ENCODE measurements at places on chromosomes 1 and 21. TPM values are rescaled to one million over a fixed set of nuclear protein-coding genes. Genes with fewer than 3 reads are reported as not detected.
A peak's percentile ranks its signal among the peaks of the same experiment; 100 is the strongest.

KRTCAP2 gene
- 130 TPM for total RNA-seq

CD5L gene
- total RNA-seq = 0.93 TPM

HHAT gene
- 4.3 TPM for total RNA-seq

MIXL1 gene
- total RNA-seq = not detected

DNA sequence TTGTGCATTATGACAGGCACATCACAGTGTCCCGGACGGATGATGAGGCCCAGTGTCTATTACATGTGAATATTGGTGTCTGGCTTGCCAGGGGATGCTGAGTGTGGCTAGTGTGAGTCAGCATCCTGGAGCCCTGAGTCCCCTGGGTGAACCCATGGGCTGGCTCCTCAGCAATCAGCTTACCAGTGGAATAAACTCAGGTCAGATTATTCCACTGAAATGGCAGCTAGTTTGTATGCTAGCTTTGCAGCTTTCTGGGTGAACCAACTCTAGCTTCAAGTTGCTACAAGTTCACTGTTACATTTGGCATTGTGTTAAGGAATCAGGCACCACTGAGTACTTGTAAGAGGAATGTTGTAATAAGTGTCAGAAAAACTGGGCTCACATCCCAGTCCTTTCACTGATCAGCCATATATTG is 23.9 kb upstream of the RPTN start:
- DNase-seq = no peak

DNA sequence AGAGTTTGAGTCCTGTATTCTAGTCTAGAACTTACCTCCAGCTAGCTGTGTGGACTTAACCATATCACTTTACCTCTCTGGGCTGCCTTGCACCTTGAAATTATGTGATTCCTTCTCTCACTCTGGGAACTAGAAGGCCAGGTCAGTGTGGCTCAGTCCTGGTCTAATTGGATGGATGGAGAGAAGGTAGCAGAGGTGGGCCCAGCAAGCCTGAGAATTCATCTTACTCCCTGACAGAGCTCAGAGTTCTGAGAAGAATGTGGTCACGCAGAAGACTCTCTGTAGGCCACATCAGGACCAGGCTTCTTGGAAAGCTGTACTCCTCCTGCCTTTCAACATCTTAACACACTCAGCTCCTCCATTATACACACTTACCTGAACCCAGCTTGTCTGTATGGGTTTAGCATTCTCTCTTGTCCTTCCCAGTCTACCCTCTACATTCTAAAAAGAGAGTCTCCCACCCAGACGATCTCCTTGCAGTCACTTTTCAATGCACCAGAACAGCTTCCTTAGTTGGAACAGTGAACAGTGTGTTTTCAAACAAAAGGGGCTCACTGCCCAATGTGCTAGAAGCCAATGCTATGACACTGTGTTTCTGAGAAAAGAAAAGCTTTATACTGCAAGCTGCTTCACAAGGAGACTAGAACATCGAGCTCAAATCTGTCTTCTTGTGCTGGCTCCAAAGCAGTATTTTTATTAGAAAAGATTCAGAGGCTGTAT is 60.5 kb downstream of the CAPN9 start:
- DNase-seq = no peak

DNA sequence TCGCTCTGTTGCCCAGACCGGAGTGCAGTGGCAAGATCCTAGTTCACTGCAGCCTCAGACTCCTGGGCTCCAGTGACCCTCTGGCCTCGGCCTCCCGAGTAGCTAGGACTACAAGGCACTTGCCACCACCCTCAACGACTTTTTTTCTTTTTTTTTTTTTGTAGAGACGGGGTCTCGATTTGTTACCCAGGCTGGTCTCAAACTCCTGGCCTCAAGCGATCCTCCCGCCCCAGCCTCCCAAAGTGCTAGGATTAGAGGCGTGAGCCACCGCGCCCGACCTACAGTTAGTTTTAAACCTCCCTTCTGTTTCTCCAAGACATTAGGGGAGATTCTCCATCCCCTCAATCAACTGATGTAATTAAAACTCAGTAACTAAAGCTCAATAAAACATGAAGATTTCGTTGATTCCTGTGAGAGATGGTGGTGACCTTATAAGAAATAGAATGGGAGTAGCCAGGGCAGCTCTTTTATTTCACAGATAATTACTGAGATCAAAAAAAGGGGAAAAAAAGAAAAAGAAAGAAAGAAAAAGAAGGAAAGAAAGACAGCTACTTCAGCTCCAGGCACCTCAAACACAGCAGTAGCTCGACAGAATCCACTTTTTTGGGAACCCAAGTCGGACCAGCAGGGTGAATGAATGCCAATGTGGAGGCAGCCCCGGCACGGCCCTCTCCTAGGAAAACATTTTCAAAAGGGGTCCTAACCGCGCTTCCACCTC is 598 bp downstream of the GON4L start:
- DNase-seq = no peak

DNA sequence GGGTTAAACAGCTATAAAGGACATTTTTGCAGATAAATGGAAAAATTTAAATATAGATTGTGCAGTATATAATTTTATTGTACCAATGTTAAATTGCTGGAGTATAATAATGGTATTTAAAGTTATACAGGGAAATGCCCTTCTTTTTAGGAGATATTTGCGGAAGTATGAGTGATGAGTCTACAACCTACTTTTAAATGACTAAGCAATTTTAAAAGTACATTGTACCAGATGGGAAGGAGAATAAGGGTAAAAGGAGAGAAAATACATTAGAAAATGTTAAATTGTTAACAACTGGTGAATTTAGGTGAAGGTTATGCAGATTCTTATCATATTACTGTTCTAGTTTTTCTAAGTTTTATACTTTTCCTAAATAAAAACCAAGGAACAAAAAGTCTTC is 91.8 kb downstream of the ZZZ3 start:
- no peak for DNase-seq

- no peak for DNase-seq
Measured at GRCh38 chr1:167086033-167086432, 4.1 kb downstream of the GPA33 start.

DNA sequence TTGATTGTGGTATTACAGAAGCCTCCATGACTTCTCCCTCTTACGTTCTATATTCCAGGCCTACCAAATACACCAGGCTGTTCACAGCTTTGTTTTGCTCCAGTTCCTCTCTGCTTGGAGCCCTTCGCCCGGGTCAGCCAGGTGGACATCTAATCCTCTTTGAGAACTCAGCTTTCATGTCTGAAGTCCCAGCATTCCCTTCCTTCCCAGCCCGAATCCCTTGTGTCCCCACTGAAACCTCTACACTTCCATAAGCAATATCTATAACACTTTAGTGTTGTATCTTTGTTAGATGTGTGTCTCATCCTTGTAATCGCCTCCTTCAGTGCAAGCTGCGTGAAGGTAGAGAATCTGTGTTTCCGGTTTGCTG is 1.9 kb downstream of the RNF11 start:
- DNase-seq = no peak

- DNase-seq = no peak
Measured at GRCh38 chr1:232132572-232132971, 497.4 kb downstream of the SIPA1L2 start.

- no peak for DNase-seq
Measured at GRCh38 chr1:19437891-19438294, 47.4 kb downstream of the CAPZB start.

DNA sequence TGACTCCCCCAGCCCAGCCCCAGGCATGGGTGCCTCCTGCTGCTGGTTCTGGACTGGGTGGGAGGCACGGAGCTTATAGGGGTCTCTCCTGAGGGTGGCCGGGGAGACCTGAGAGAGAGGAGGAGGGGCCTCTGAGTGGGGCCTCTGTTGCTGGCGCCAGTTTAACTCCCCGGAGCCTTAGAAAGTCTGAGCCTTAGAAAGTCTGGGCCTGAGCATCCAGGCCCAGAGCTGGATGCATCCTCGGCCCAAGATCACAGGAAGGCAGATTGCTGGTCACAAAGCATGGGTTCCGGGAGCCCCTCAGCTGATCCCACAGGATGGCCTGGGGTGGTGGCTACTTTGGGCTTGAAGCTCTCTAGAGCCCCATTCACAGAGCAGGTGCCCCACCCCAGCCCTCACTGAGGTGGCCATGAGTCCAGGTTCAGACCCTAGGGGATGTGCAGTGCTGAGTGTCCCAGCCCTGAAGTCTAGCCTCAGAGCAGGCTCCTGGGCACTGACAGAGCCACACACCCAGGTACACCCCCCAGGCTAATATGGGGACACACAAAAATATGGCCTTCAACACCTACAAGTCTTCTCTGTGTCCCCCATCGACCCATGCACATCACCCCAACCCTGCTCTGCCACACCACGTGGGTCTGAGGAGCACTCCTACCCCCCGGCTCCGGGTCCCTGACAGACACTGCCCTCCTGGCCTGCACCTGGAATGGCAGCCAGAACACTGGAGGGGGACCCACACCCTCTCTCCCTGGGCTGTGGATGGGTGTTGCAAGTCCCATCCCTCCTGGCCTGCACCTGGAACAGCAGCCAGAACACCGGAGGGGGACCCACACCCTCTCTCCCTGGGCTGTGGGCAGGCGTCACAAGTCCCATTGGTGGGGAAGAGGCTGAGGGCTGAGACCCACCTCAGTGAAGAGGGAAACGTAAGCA is 9.7 kb downstream of the PLA2G2F start:
- peak; percentile 38 for DNase-seq

GRCh38 chr21:40732253-40733023 is 114.5 kb downstream of the DSCAM start:
- DNase-seq = no peak

Measured in upper lobe of right lung (tissue), 1 donor.